ENCODE measurements at places on chromosomes 5 and 9. TPM values are rescaled to one million over a fixed set of nuclear protein-coding genes. Genes with fewer than 3 reads are reported as not detected.
A peak's percentile ranks its signal among the peaks of the same experiment; 100 is the strongest.

GRCh38 chr5:20678814-20679298, 690.9 kb upstream of the CDH18 start:
- peak; percentile 86 for DNase-seq

GRCh38 chr9:94639061-94639998, at the start of gene FBP1:
Gene FBP1, minus strand, starts transcription at chr9:94639518. Its CDS starts 208 bp downstream, at chr9:94639310.
- DNase-seq, result peak; percentile 39

- no peak for DNase-seq
Observed at GRCh38 chr9:19995619-19996018, 206.8 kb upstream of the SLC24A2 start.

ZNF367 gene
- total RNA-seq, result 14.0 TPM

ACTL7A gene
- total RNA-seq, result not detected

Measured in PC-3 (cell line).